ENCODE measurements at places on chromosomes 4 and X.

DNA sequence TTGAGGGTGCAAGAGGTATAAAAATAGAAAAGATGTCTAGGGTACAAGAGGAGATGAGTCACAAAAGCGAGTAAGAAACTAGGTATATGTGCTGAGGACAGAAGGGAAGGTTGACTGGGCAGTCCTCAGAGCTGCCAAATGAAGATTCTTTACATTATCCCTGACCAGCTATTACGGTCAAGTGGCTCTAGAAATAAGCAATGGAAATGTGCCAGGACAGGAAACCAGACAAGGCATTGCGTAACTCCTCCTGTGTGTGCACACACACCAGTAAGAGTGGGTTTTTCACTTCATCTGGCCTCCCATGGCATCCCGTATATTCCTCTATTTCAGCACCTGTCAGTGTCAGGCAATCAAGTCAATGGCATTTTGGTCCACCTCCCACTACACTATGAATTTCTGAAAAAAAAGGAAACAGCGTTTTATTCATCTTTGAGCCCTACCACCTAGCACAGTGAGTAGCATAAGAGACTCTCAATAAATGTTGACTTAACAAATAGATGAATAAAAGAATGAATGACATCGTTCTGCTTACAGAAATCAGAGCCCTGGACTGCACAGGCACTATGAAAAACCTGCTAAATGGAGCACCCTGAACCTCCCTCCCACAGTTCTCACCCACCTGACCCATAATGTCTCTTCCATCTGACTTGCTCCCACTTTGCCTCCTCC lies 62.6 kb upstream of the KLF3 start:
- DNase-seq: no peak

GRCh38 chrX:50157545-50158135 lies 43.2 kb downstream of the AKAP4 start:
- no peak for DNase-seq

DNA sequence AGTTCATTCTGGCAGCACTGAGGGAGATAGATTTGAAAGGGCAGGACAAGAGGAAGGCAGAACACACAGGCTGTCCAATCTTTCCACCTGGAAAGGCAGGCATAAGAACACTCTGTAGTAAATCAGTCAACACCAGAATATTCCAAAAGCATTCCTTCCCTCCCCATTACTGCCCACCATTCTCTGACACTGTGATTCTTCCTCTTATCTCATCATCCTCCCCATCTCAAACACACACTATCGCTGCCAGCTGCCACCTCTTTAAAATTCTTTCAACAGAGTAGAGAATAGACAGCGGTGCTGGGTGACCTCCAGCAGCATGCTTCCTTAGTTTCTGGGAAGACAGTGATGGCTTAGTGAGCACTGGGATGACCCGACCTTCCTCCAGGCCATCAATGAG lies 53.7 kb upstream of the MYOZ2 start:
- no peak for DNase-seq

GRCh38 chr4:110533940-110534339 lies 58.0 kb downstream of the ENPEP start:
- no peak for DNase-seq

GRCh38 chr4:85084371-85085094 lies 118.0 kb upstream of the WDFY3 start:
- peak; percentile 3 for DNase-seq

- no peak for DNase-seq
These were observed 64.8 kb upstream of the GK2 start for GRCh38 chr4:79472693-79473438.

- no peak for DNase-seq
These were observed 124.5 kb upstream of the GIMD1 start for GRCh38 chr4:106493086-106493485.

DNA sequence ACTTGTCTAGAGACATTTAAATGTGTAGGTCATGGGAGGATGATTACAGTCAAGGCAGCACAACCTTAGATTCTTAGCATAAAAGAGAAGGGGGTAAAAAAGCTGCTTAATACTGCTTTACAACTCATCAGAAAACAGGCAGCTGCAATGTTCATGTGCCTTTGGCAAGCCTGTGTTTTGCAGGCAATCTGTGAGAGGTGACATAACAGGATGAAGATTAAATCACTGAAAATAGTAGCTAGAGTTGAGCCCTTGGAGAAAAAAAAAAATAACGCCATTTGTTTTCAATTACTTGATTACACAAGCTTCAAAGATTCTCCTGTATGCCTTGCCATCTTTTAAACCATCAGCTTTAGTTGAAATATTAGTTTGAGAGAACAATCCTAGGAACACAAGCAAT lies 847.6 kb upstream of the LCORL start:
- no peak for DNase-seq

- no peak for DNase-seq
These were observed 90.5 kb upstream of the DDIT4L start for GRCh38 chr4:100280807-100281206.

DNA sequence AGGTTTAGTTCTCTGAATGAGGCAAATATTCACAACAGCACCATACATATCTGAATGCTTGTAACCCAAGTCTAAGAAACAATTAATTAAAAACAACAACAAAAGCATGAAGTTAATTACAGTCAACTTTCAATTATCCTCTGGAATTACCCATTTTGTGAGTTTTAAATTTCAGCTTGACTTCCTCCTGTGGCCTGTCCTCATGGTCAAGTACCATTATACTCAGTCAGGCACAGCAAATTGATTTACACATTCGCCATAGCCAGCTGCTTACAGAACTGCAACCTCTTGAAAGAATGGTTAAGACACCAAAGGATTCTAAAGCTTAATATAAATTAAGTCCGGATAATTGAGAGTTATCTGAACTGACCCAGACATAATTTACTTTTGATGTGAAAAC lies 306.5 kb downstream of the CAMK2D start:
- no peak for DNase-seq

GRCh38 chr4:58453956-58454355 lies 1343.8 kb upstream of the IGFBP7 start:
- DNase-seq: no peak

GRCh38 chr4:161655148-161655547 lies 508.7 kb downstream of the FSTL5 start:
- DNase-seq: no peak

DNA sequence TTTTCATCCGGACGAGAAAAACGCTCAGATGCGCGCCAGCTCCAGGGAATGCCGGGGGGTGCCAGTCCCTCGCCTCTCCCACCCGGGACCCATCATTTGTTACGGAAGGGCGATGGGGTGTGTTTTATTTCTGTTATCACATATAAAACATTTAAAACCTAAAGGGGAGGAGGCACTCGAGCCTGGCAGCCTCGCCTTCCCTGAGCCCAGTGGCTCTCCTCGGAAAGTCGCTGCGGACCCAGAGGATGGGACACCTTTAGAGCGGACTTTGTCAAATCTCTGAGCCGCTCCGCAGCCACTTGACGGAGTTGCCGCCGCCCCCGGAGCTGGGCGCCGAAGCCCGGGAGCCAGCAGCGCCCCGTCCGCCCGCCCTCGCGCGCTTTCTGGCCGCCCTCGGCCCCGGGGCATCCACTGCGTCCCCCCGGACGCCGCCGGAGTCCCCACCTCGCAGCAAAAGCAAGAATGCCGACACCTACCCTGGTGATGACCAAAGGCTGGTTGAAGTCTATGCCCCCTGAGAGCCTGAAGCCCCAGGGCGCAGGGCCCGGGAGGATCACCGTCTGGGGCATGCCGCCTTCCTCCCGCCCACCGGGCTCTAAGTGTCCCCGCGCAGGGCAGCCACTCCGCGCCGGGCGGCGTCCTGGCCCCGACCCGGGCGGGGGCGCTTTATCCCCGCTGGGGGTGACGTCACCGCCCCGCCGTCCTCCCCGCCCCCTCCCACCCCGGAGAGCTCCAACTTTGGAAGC lies at the start of gene PDLIM3:
TSS of gene PDLIM3 (minus strand) at position 642 of the 746 bp plus-strand sequence. CDS start at position 569, 73 bp downstream.
- no peak for DNase-seq

- no peak for DNase-seq
These were observed 56.6 kb downstream of the STAP1 start for GRCh38 chr4:67615119-67615518.

DNA sequence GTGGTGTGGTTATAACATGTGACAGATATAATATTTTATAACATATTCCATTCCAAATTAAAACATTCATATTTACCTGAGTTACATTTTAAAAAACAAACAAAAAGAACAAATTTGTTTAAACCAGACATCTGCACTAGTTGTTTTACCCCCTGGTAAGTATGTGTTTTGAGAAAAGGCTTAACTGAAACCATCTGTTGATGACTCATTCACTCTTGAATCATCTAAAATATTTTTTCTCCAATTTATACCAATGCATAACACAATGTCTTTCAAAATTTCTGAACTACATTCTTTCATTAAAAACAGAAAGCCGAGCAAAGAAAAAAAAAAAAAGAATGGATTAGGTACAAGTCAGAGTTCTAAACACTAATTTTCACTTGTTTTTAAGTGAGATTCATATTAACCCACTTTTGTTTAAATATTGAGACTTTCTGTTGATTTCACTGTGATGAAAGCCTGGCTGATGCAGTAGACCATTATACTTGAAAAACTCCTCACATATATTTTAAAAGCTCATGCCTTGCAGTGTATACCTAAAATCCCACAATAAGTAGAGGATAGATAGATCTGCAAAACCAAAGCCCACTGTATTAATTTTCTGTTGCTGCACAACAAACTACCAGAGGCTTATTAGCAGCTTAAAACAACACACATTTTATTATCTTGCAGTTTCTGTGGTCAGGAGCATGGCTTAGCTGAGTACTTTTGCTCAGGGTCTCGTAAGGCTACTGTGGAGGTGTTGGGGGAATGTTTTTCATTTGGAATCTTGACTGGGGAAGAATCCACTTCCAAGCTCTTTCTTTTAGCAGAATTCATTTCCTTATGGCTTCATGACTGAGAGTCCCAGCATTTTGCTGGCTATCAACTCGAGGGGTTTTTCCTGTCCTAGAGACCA lies 221.5 kb downstream of the PCDH18 start:
- DNase-seq: no peak

DNA sequence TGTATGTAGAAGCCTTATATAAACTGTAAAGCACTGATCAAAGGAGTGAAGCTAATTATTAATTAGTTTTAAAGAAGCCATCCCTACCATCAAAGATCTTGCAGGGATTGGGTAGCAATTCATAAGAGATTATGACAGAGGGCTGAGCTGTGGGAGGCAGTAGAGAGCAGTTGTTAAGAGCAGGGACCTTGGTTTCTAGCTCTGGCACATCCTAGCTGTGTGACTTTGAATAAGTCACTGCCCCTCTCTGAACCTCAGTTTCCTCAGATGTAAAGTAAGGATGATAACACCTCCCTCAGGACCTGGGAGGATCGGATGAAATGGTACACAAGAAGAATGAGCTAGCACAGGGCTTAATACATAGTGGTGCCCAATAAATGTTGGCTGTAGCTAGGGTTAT lies 45.4 kb downstream of the APLN start:
- no peak for DNase-seq
